ENCODE measurements at places on chromosomes 3 and 15.

DNA sequence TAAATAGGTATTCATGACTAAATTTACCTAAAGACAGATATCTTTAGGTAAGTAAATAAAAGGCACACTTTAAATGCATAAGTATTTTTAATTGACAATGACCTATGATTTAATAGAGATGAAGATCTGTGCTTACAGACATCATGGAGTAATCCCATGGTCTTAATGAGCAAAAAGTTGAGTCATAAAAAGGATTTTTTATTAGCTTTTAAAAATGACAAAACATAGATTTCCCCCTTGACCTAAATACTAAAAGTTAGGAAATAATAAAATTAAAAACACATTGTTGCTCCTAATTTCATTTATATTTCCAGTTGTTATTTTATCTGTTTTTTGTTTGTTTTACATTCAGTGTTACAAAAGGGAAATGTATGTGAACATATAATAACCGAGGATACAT, 1005.7 kb downstream of the ROBO1 start:
- no peak for DNase-seq

DNA sequence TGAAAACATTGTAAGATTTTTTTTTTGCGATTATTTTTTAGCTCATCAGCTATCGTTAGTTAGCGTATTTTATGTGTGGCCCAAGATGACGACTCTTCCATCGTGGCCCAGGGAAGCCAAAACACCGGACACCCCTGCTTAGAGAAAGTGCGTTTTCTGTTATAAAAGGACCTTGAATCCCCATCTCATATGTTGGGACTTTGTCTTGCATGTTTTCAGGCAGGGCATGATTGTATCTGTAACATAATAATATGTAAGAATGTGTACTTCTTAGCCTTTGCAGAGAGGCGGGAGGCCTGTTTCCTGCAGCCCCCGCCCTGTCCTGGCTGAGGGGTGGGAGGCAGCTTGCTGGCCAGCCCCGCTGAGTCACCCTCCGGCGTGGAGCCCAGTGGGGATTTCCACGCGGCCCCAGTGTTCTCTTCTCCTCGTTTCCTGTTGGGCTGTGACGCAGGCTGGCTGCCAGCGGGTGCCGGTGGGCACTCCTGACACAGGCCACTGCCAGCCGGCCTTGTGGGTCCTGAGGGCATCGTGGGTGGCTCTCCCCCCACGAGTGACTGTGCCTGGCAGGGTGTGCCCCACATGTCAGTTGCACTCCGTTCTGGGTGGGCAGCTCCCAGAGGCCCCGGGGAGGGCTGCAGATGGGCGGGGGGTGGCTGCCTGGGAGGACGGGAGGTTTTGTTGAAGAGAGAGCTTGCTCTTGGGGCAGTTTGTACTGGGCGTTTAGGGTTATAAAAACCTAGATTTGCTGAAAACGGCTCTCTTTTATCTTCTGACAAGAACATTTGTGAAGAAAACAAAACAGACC, 55.6 kb downstream of the SMAD3 start:
- DNase-seq = peak; percentile 76

DNA sequence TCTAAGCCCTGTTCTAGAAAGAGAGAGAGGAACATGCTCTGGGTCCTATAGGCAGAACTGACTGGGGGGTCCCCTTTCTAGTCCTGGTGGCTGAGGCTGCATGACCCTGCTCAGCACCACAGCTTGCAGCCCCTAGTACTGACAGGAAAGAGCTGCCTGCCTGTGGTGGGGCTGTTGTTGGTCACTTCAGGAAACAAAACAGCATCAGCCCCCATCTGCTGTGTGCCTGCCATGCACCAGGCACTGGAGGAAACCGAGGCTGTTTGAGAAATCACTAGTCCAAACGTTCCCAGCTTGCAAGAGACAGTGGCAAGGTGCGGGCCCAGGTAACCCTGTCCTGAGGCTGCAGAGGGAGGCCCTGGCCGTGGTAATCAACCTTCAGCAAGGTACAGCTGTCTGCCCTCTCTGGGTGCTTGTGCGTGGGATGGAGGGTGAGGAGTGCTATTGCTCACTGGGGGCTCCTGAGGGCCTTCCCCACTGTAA, 90.6 kb downstream of the IQSEC1 start:
- DNase-seq = no peak

GRCh38 chr15:85633859-85634258, 160.9 kb downstream of the KLHL25 start:
- DNase-seq = no peak

DNA sequence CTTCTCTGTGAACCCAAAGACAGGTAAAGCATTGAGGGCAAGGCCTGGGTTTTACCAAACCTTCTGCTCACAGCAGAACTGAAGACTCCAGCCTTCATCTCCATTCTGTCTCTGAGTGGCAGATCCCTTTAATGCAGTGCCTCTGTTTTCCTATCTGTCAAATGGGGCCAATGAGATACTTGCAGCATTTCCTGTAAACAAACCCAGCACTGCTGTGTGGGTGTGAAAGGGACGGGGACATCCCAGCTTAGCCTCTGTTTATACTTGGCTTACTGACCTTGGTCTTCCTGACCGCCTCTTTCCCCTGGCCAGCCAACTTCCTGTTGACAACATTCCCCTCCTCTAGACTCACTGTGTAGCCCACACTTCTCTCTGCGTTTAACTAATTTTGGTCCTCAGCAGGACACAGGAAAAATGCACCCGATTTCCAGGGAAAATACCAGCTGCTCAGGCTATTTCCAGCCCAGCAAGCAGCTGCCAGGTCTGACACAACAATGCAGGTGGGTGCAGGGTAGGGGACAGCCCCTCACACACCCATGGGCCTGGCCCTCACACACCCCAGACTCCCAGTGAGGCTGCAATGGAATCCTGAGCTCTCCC, 105.9 kb upstream of the HERC1 start:
- DNase-seq = no peak

- no peak for DNase-seq
These were observed 7.0 kb downstream of the IQSEC1 start for GRCh38 chr3:13066236-13066635.

DNA sequence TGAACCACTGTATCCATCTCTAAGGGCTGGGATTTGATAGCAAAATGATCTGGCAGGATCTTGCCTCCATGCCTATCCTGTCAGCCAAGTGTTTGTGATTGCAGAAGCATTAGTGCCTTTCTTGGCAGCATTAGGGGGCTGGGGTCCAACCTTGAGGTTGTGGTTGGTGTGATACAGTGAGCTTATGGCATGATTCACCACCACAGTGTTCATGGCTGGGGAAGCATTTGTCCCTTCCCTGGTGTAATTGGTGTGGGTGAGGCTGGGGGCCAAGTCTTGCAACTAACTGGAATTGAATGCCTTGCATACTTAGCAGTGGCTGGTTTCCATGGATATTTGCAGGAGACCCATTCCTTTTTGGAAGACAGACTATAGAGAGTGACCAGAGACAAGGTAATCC, 271.0 kb upstream of the TBL1XR1 start:
- DNase-seq = no peak

DNA sequence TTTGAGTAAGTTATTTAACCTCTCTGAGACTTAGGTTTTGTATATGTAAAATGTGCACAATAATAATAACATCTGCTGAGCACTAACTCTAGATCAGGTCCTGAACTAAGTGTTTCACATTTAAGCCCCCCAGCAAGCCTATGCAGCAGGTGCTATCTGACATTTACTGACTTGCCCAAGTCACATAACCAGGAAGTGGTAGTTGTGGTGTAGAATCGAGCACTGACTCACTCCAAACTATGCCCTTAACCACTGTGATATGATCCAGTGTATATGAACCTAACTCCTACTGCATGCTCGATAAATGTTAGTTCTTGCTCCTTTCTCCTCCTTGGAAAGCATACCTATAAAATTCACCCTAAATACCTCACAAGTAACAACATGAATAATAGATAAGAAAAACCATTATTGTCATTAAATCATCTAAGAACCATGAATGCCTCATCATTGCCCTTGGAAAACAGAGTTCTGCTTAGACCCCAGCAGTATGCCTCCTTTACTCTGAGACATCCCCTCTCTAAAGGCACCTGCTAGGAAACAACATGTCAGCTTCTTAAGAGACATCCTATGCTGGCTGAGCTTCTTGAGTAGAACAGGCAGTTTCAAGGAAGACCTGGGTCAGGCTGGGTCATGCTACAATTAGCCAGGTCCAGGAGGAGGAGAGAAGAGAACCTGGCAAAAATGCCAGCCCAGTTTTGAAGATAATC, 3.0 kb upstream of the SHC4 start:
- no peak for DNase-seq

DNA sequence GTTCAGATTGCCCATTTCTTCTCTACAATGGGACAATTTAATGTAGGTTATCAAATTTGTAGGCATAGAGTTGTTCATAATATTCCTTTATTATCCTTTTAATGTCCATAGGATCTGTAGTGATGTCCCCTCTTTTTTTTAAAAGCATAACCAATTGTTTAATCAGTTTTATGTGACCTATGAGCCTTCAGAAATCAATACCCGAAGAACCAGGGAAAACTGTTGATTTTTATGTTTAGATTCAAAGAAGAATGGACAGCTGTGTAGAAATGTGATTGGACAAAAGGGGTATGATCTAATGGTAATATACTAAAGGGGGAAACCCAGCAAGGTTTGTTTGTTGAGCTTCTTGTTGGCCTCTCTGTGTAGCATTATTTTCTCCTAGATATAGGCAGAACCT, 39.5 kb downstream of the SUSD5 start:
- DNase-seq = no peak

DNA sequence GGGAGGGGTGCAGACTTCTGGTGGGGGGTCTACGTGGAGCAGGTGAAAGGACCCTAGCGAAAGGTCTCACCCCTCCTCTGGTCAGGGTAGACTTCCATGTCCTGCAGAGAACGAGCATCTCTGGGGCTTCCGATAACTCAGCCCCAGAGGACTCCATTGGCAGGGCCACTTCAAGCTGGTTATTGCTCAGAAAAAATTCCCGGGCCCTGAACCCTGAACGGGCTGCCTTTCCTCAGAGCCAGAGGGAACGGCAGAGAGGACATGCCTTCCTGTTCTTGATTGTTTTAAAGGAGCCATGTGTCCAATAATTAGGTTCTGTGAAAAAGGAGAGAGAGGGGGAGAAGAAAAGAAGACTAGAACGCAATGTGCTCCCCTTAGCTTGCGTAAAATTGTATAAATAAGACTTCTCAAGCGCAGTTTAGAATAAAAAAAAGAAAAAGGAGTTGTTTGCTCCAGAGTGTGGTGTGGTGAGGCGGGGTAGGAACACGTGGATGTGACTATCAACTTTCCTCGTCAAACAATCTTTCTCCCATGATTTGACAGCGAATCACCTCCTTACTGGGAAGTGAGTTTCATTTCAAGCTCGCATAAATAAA, 193.4 kb upstream of the UBE2E1 start:
- no peak for DNase-seq

- no peak for DNase-seq
These were observed 36.6 kb upstream of the SLC9A9 start for GRCh38 chr3:143884861-143885260.

GRCh38 chr3:141933421-141934300, 57.2 kb downstream of the ATP1B3 start:
- no peak for DNase-seq

DNA sequence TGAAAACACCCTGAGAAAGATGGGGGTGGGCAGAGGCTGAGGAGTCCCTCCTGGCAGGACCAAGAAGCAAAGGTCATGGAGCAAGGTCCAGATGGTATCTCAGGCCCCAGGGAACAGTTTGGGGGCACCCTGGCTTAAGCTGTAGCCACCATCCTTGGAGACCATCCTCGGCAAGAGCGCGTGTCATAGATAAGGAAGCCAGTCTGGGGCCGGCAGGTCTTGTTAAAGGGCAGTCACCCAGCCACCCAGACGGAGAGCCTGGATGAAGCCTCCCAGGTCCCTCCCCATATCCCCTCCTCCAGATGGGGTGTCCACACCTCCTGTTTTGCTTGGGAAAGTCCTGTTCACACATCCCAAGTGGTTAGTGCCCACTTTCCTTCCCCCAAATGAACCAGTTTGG, 191.1 kb downstream of the KLF13 start:
- no peak for DNase-seq

DNA sequence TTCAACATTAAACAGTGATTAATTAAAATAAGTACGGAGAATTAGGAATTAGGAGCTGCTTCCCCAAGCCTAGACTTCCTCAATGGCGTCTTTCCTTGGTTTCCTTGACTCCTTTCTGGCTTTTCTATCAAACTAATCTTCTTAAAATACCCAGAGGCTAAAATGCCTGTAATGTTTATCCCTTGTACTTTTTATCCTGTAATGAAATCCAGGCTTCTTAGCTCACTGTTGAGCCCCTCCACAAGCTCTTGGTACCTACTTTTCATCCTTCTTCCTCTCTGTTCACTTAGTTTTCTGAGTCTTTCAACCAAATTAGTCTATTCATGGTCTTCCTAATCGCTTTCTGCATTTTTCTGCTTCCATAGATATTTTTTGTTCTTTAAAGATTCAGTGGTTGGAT, 6.9 kb upstream of the UBE2E1 start:
- no peak for DNase-seq

DNA sequence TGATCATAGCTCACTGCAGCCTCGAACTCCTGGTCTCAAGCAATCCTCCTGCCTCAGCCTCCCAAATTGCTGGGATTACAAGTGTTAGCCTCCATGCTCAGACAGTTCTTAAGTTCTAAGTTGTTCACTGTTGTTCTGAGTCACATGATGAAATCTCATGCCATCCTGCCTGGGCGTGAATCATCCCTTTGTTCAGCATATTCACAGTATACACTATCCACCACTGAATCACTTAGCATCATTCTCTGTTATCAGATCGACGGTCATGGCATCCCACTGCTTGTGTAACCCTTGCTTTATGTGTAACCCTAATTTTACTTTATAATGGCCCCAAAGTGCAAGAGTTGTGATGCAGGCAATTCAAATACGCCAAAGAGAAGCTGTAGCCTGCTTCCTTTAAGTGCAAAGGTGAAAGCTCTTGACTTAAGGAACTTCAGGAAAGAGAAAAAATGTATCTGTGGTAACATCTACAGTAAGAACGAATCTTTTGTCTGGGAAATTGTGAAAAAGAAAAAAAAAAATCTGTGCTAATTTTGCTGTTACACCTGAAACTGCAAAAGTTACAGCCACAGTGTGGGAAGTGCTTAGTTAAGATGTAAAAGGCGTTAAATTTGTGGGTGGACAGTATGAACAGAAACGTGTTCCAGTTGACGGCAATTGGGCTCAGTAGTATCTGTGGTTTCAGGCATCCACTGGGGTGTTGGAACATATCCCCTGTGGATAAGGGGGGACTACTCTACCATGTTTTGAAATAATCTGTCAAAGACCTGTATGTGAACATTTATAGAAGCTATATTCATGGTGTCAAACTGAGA, 80.6 kb downstream of the PCOLCE2 start:
- DNase-seq = no peak
